ENCODE measurements at places on chromosomes 2 and 18.

DNA sequence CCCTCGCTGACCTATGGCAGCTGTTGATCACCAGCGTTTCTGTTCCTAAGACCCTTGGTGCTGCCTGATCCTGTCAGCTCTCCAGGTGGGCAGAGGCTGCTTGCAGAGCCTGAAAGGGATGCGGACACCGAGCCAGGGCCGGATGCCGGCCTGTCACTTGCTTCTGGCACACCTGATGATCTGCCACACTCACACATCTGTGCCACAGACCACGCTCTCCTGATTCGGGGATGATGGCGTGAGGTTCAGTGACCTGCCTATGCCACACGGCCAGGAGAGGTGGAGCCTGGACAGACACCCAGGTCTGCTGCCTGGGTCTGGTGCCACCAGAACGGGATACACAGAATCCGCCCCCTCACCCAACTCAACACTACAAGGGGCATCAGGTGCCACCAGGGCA is 129.4 kb upstream of the GLI2 start:
- DNase-seq, result no peak

DNA sequence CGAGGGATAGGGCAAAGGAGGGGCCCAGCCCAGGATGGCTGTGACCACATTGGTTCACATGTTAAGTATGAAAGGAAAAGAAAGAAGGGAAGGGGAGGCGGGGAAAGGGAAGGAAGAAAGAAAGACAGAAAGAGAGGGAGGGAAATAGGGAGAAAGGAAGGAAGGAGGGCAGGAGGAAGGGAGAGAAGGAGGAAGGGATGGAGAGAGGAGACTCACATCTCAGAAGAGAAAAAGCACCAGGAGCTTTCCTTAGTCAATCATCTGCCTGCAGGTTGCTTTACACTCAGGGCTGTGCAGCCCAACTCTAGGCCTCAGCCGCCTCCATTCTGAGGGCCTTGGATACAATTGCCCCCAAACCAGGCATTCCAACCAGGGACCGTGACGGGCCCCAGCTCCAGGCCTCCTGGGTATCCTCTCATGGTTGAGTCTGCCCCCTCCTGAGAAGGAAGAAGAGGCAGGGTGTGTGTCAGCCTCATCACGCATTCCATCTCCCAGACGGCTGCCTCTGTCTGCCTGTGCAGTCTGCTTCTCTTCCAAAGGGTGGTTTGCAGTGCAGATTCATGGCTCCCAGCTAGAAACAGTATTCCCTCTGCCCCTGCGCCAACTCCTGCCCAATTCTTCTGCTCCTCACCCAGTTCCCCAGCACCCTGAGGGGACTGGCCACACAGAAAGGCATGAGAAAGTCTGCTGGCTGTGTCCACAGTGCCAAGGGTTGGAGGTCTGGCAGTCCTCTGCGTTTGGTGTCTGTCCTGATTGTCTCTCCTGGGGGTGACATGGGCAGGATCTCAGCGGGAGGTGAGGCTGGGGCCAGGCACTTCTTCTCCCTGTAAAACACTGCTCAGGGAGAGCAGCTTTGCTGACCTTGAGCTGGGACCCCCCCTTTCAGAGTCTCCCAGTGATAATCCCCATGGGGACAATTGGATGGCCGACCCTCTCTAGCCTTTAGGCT is 163.3 kb downstream of the SMAD7 start:
- peak; percentile 61 for DNase-seq

DNA sequence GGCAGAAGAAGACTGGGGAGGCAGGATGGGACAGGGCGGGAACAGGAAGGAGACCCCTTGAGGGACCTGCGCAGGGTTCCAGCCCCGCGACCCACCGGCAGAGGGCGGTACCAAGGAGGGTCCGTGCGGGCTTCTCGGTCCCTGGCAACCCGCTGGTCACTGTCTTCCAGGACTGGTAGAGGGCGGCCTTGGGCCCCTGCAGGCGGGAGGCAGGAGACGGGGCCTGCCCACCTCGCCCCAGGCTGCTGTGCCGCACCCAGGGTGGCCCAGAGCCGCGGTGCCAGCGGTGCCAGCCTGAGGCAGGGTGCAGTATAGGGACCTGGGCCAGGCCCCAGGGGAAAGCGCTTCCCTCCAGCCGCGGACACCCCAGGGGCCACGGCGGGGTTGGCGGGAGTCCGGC is 34.5 kb downstream of the NEURL3 start:
- peak; percentile 64 for DNase-seq

DNA sequence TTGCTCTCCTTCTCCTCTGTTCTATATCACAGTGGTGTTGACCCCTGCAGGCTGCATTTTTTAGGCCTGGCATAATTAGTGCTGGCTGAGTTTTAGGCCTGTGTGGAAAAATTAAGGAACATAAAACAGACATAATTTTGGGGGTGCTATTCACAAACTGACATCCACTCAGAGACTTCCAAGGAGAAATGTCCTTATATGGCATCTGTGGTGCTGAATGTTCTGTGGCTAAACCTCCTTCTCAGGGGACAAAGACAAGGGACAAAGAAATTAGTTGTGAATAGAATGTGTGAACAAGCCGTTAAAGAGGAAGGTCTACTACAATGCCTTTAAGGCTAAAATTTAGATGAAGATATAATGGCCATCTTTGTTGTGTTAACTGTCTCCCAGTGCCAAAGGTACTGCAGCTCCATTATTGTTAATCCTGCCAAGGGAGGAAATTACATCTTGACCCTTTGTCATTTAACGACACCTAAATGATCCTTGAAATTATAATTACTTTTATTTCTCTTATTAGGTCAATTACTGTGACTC is 870.0 kb upstream of the CHAC2 start:
- DNase-seq, result no peak

DNA sequence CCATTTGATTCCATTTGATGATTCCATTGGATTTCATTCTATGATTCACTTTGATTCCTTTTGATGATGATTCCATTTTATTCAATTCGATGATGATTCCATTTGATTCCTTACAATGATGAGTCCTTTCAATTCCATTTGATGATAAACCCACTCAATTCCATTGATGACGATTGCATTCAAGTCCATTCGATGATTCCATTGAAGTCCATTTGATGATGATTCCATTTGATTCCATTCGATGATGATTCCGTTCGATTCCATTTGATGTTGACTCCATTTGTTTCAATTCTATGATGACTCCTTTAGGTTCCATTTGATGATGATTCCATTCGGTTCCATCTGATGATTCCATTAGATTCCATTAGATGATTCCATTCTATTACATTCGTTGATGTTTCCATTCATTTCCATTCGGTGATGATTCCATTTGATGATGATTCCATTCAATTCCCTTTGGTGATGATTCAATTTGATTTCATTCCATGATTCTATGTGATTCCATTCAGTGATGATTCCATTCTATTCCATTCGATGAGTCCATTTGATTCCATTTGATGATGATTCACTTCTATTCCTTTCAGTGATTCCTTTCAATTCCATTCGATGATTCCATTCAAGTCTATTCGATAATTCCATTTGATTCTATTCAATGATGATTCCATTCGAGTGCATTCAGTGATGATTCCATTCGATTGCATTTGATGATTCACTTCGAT is 1106.0 kb downstream of the RPIA start:
- DNase-seq, result no peak

DNA sequence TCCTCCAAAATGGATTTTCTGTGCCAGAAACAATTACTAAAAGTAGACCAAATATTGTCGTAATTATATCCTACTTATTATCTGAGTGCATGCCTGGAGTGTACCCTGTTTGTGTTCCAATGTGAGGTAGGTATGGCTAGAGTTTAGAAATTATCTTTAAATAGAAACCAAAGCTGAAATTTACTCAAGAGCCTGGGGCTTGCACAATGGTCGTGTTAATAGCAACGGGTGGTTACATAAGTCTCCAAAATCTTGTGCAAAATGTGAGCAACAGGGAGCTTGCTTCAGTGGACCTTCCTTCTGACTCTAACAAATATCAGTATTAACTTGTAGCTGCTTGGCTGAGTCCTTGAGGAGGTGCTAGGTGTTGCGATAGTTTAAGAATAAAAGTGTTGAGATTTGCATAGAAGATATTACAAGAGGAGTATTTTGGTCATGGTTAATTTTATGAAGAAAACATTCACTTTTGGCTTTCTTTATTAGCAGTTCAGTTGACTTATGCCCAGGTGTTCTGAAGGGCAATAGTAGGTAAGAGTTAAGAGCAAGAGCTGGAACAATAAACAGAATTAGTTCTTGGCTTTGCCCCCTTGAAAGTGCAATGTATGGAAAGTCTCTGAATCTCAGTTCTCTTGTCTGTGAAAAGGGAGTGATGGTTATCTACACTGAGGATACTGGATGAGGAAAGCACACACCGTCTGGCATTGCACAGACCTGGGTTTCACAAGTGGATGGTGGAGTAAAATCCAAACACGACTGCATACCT is 4.6 kb downstream of the CXCR4 start:
- DNase-seq, result no peak

GRCh38 chr2:54569745-54570301 is 113.7 kb downstream of the SPTBN1 start:
- DNase-seq, result no peak

DNA sequence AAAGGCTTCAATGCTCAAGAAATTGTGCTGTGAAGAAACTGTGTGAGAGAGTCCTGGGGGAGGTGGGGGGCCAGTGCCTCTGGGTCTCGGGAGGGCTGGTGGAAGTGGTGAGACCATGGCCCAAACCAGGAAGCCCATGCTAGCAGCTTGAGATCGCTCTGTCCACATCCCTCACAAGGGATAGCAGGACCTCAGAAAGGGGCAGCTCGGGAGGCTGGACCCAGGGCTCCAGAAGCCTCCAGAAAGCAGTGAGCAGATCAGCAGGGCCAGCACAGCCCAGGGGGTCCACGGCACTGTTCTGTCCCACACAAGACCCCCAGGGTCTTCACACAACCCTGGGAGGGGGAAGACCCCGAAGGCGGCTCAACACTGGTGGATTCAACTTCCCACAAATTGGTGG is 24.1 kb downstream of the ST8SIA5 start:
- DNase-seq, result no peak

- no peak for DNase-seq
Measured at GRCh38 chr2:210964141-210964764, 407.9 kb downstream of the CPS1 start.

GRCh38 chr2:127308586-127309138 is 14.7 kb upstream of the ERCC3 start:
- no peak for DNase-seq

GRCh38 chr18:59661891-59662701 is 35.1 kb downstream of the CCBE1 start:
- no peak for DNase-seq

GRCh38 chr2:190415794-190416775 is 7.9 kb downstream of the MFSD6 start:
- no peak for DNase-seq

Measured in GM03348 (cell line).